ENCODE measurements at places on chromosomes 11 and 22. TPM values are rescaled to one million over a fixed set of nuclear protein-coding genes. Genes with fewer than 3 reads are reported as not detected.
A peak's percentile ranks its signal among the peaks of the same experiment; 100 is the strongest.

- no peak overlapping the region for H3K4me3 ChIP-seq
- peak; percentile 54 for DNase-seq
- H3K4me1 ChIP-seq, result peaks cover 24% of the 10 kb centered on the region
- no peaks in the 10 kb centered on the region for H3K36me3 ChIP-seq
- peak overlapping the region; percentile 84 for H3K27ac ChIP-seq
Measured at GRCh38 chr11:64659417-64660144, 63.4 kb downstream of the NRXN2 start.

GRCh38 chr11:12755510-12756453 is 81.6 kb downstream of the TEAD1 start:
- peaks cover 10% of the 10 kb centered on the region for H3K4me1 ChIP-seq
- H3K36me3 ChIP-seq, result no peaks in the 10 kb centered on the region
- H3K27me3 ChIP-seq, result no peaks in the 10 kb centered on the region
- H3K27ac ChIP-seq, result no peak overlapping the region
- no peak for DNase-seq

The SMPD1 gene
- total RNA-seq, result 33.9 TPM

- no peak overlapping the region for H3K4me3 ChIP-seq
- no peak overlapping the region for H3K27ac ChIP-seq
- DNase-seq, result no peak
- no peaks in the 10 kb centered on the region for H3K4me1 ChIP-seq
- H3K27me3 ChIP-seq, result no peaks in the 10 kb centered on the region
Measured at GRCh38 chr11:123040111-123040432, 21.9 kb downstream of the HSPA8 start.

Measured in fibroblast of lung (primary cell).